ENCODE measurements at places on chromosomes 7 and 10. TPM values are rescaled to one million over a fixed set of nuclear protein-coding genes. Genes with fewer than 3 reads are reported as not detected.

The SPAM1 gene
- not detected for total RNA-seq

DNA sequence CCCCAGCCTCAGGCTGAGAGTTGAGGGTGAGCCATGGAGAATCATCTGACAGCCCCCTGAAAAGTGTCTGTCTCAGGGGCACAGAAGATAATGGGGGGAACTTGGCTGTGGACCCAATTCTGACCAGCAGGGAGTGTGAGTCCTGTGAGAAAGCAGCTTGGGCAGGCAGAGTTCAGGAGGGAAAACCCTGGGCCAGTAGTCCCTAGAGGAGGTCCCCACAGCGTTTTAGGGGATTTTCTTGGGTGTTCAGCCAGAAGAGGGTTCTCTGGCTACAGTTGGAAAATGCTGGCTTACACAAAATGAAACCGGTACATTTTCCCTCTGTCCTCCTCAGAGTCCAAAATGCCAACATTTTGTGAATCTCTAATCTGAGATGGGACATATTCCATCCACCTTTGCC, 35.8 kb upstream of the TRIM8 start:
- DNase-seq: no peak

DNA sequence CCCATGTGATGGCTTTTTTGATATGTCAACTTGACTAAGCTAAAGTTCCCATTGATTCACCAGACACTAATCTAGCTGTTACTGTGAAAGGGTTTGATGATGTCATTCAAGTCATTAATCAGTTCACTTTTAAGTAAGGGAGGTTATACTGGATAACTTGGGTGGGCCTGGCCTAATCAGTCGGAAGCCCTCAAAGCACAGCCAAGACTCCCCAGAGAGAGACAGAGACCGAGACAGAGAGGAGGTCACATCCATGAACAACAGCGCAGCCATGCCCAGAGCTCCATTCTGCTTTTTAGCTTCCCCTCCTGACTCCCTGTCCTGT, 103.4 kb downstream of the TRIL start:
- no peak for DNase-seq

- DNase-seq: no peak
Measured at GRCh38 chr10:7192061-7192460, 218.8 kb downstream of the SFMBT2 start.

The AMPH gene
- not detected for total RNA-seq

- no peak for DNase-seq
Measured at GRCh38 chr7:24216576-24217125, 67.3 kb upstream of the NPY start.

DNA sequence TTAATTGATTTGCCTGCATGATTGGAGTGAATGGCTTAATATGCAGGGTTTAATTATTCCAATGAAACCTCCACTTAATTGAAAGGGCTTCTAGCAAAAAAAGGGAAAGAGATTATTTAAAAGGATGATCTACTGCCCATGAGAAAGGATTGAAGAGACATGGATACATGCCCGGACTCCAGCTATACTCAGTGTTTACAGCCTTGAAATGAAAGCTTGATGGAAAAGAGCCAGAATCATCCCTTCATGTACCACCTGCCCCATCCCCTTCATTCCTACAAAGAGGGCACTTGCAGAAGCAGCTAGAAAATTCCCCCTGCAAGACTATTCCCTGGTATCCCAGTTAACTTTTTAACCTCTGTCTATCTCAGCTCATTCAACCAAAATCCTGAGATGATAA, 78.4 kb downstream of the CARD11 start:
- DNase-seq: no peak

The ZNF804B gene
- not detected for total RNA-seq

The EGFR gene
- 52.7 TPM for total RNA-seq

DNA sequence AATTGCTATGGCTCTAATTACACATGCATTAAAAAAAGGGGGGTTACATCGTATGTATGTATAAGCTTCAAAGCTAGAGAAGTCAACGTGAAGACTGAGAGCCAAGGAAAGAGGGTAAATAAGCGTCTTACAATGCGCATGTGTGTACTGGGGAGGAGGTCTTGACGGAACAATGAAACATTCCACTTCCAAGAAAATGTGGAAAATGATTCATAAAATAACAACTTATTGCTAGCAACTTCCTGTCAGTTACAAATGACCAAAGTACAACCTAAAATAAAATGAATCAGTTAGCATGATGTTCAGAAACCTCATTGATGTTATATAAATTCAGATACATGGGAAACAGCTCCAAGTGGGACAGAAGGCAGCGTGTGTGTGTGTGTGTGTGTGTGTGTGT, 104.1 kb upstream of the RHEB start:
- DNase-seq: no peak

The HMX2 gene
- not detected for total RNA-seq

DNA sequence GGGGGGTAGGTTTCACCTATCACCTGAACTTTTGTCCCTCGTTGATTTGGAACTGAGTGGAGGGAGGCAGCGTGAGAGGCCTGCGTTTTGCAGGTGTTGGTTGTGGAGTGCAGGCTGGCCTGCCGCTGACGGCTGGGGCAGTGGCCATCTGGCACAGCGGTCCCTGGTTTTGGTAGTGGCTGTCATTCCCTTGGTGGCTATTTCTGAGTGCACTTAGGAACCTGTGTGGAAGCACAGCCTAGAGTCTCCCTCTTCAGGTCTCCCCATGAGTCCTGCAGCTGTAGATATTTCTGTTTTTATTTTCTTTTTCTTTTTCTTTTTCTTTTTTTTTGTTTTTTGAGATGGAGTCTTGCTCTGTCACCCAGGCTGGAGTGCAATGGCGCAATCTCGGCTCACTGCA, 129.2 kb downstream of the CUL2 start:
- DNase-seq: peak; percentile 23
